ENCODE measurements at places on chromosomes 2 and 18.

GRCh38 chr2:122210898-122211856 lies 455.7 kb downstream of the TSN start:
- no peak for DNase-seq

- no peak for DNase-seq
These were observed 22.8 kb upstream of the RUFY4 start for GRCh38 chr2:218046238-218046637.

- no peak for DNase-seq
These were observed 155.6 kb downstream of the QPCT start for GRCh38 chr2:37500031-37500430.

- DNase-seq, result no peak
These were observed 258.3 kb upstream of the SALL3 start for GRCh38 chr18:78721238-78721875.

GRCh38 chr2:12538138-12538694 lies 178.5 kb upstream of the TRIB2 start:
- no peak for DNase-seq

DNA sequence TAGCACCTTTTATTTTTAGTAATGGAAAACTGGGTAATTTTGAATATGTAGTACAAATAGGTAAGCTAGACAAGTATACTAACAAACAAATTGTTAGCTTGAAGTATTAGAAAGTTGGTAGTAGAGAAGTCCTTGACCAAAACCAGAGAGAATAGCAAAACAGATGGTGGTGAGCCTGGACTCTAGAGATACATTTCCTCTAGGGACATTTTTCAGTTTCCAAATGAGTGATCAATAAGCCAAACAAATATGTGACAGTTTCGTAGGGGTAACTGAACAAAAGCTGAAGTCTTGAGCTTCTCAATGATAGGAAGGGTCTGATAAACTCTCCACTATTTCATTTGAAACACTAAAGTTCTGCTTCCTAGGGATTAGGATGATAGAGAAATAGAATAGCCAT lies 692.0 kb upstream of the FAM98A start:
- DNase-seq, result no peak

Data from posterior cingulate gyrus (tissue), 11 donors.